ENCODE measurements at places on chromosomes 7 and 10.

DNA sequence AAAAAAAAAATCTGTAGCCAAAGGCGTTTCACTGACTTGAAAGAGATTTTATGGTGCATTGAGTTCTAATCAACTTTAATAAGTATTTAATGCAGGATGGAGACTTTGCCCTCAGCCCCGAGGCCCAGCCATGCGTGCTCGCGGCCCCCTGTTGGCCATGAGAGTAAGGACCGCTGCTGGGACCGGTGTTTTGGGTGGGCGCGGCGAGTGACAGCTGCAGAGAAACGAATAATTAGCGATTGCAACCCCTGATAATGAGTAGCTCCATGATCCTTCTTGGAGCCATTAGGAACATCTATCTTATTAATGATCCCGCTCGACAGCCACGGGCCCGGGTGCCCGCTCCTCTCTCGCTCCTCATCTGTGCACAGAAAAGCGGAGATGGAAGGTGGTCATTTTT lies 347.4 kb downstream of the RPS24 start:
- no peak for DNase-seq

- no peak for DNase-seq
These were observed 45.6 kb upstream of the FIGNL1 start for GRCh38 chr7:50495746-50496145.

GRCh38 chr7:13987395-13987794 lies 2.1 kb downstream of the ETV1 start:
- no peak for DNase-seq

- no peak for DNase-seq
These were observed at the start of gene HOXA6 for GRCh38 chr7:27147199-27148030. TSS of gene HOXA6 (minus strand) at chr7:27147774. CDS start at chr7:27147749, 25 bp downstream.

GRCh38 chr10:124249812-124250432 lies 156.5 kb upstream of the CHST15 start:
- no peak for DNase-seq

DNA sequence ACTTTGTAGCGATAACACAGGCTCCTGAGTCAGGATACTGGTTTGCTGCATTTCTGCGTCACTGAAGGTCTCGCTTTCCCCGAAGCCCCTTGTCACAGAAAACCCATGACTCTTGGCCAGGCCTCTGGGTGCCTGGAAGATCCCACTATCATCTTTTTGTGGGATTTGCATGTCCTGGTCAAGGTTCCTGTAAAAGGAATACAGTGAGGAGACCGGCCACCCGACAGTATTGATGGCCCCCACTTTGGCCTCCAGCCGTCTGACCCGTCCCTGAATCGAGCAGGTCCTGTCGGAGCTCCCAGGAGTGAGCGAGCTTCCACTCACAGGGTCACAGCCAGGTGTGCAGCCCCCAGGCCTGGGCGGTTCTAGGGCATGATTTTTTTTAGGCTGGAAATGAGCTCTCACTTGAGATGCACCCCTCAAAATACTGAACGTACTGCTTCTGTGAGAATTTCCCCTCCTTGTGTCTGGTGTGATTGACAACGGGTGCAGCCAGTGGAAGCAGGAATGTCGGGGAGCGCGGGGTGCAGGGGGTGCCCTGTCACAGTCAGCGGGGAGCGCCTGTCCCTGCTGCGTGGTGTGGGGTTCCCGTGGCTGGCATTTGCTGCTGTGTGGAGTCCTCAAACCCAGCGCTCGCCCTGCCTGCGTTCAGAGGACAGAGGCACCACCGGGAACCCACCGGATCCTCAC lies 75.8 kb downstream of the DNAJB6 start:
- no peak for DNase-seq

DNA sequence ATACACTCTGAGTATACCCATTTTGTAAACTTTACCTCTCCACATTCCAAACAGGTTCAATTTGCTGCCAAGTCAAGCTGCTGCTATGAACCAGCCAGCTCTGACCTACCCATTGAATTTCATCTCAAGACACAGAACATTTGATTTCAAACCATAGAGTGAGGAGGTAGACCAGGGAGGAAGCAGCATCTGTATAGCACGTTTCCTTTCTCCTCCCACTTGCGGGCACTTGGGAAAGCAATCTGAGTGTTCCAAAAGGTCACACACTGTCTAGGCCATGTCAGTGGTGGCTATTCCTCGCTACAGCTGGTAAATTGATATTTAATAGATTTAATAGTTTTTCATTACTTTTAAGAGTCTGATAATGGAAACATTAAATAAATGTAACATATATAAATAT lies 147.8 kb upstream of the EEPD1 start:
- no peak for DNase-seq

GRCh38 chr7:82838314-82838713 lies 324.4 kb downstream of the PCLO start:
- DNase-seq = no peak

GRCh38 chr7:12759151-12759550 lies 71.7 kb downstream of the ARL4A start:
- DNase-seq = peak; percentile 69

- no peak for DNase-seq
These were observed 26.1 kb downstream of the GBX1 start for GRCh38 chr7:151141311-151141854.

GRCh38 chr7:71264005-71264404 lies 132.1 kb downstream of the GALNT17 start:
- no peak for DNase-seq

GRCh38 chr7:157388301-157388700 lies 51.5 kb downstream of the DNAJB6 start:
- DNase-seq = no peak

- DNase-seq = no peak
These were observed 11.1 kb downstream of the FAM53B start for GRCh38 chr10:124732931-124733570.

DNA sequence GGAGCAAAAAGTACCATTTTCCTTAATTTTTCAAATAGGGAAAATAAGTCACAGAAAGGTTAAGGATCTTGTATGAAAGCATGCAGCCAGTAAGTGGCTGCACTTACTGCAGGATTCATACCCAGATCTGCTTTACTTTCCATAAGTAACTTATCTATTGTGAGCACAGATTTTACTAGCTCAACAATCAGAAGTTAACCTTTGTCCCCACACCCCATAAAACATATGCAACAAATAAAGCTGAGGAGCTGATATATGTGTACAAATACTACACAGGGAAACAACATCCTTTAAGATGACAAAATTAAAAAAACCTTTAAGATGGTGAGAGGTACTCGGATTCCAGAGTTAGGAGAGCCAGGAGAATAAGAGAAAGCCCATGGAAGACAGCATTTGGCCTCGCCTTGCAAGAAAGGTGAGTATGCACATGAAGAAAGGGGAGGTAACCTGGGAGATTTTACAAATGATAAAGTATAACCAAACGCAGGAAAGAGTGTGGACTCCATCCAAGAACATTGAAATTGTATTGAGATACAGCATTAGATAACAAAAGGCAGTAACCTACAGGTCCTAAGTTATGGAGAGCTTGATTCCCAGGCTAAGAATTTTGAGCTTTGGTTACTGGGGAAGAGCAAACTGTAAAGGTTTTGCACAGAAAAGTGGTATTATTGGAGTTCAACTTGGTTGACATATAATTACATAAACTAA lies 87.1 kb downstream of the ITGB8 start:
- no peak for DNase-seq

DNA sequence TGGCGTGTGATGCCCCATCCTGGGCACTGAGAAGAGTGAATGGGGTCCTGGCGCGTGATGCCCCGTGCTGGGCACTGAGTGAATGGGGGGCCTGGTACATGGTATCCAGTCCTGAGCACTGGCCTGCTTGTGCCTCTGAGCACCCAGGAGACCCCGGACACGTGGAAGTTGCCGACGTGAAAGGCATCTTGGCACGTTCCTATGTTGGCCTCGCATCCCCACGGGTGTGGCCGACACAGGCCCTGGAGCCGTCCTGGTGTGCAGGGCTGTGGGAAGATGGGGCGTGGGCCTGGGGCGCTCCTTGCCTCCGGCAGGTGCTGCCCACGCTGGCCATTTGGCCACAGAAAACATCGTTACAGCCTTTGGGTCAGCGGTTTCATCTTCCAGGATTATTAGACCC lies 35.5 kb downstream of the CFAP46 start:
- no peak for DNase-seq

GRCh38 chr7:36690514-36691187 lies 33.6 kb downstream of the AOAH start:
- DNase-seq = no peak

Data from NCI-H2081 treated with DMSO at 0.1 percent for 48 hours (cell line).